ENCODE measurements at places on chromosomes 2 and 18.

DNA sequence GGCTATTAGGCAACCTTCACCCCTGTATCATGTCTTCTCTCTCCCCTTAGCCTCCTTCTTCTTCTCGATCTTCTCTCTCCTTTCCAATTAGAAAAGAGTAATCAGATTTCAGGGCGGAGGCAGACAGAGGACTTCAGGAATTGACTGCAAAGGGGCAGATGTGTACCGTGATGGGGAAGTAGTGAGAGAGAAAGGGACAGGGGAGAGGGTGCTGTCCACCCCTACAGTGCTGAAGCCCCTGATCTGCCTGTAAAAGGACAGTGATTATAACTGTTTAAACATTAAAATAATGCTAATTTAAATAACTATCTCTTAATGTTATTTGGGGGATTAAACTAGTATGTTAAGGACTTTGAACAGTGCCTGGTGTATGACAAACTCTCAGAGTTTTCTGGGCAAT is 178.5 kb downstream of the ACTR3 start:
- no peak for DNase-seq

DNA sequence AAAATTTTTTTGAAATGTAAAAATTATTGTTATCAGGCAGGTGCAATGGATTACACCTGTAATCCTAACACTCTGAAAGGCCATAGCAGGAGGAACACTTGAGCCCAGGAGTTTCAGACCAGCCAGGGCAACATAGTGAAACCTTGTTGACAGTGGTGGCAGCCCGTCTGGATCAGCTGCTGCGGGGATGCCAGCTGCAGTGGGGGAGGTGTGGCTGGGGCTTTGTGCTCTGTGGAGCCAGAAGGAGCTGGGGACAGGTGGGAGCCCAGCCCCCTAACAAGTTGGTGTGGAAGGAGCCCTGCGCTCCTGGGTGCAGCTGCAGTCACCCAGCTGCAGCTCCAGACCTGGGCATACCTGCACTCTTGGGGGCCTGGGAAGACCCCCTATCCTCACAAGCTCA is 182.4 kb upstream of the MC4R start:
- no peak for DNase-seq

DNA sequence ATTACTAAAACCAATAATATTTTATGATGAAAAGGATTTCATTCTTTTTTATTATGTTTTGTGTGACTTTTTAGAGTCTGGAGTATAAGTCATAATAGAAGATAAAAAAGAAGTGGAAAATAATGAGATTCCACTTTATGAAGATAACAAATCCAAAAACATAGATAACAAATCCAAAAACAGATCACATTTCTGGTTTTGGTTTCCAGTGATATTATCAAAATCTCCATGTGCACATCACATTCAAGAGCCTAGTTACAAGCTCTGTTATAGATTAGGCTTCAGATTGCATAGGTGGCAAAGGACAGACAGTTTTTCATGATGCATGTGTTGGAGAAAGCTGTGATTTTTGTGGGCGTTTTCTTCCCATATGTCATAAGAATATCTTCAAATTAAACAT is 648.2 kb downstream of the STK39 start:
- DNase-seq: no peak

DNA sequence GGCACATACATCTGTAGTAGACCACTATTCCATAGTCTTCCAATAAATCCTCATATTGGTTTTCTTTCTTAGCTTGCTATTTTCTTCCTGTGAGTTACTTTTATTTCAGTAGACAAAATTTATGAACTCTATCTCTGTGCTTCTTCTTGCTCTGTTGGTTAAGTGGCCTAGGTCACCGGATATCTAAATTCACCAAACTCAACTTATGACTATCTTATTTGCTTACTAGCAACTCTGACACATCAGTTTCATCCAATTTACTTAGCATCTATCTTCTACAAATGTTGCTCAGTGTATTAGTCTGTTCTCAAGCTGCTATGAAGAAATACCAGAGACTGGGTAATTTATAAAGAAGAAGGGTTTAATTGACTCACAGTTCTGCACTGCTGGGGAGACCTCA is 432.5 kb upstream of the FSIP2 start:
- no peak for DNase-seq

- DNase-seq: no peak
These were observed 36.0 kb upstream of the ASAP2 start for GRCh38 chr2:9170458-9171130.

DNA sequence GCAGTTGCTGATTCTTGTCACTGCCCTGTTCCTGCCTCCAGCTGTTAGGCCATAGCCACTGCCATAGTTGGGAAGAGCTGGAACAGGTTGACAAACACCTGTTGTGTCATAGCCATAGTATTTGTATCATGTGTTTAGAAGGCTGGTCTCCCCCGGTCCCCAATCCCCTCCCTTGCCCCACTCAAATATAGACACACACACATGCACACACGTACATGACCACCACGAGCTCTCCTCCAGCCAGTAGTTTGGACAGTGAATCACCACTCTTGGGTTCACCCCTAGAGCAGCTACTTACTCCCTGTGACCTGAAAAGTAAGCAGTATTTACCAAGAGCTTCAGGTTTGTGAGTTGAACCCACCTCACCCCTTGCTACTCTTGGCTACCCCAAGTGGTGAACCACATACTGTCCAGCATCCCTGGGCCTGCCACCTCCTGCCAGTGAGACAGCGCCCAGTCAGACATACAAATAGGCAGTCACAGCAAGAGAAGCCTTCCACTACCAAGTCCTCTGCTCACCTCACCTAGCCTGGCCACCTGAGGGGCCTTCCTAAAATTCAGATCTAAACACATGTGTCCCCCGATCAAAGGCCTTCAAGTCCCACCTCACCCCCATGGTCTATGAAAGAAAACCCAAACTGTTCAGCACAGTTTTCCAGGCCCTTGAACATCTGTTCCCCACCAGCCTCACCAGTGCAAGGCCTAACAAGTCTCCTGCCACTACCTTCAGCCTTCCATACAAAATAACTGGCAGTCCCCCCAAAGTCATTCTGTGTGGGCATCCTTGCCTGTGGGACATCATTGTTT is 7.1 kb downstream of the PCBP1 start:
- DNase-seq: no peak

DNA sequence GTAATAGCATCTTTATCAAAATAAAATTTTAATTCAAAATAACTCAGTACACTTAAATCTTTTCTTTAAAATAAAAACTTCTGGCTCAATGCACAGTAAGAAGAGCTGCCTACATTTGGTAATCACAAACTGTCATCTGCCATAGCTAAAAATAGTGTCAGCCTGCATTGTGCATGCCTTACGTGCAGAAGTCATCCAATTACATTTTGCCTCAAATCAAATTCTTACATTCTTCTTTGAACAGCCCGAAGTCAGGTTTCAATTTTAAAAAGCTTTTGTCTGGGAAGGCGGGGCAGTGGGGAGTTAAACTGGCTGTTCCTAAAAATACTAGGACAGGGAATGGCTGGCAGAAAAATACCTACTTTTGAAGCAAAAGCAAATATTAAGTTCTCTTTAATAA is 51.1 kb downstream of the RTN4 start:
- DNase-seq: no peak

DNA sequence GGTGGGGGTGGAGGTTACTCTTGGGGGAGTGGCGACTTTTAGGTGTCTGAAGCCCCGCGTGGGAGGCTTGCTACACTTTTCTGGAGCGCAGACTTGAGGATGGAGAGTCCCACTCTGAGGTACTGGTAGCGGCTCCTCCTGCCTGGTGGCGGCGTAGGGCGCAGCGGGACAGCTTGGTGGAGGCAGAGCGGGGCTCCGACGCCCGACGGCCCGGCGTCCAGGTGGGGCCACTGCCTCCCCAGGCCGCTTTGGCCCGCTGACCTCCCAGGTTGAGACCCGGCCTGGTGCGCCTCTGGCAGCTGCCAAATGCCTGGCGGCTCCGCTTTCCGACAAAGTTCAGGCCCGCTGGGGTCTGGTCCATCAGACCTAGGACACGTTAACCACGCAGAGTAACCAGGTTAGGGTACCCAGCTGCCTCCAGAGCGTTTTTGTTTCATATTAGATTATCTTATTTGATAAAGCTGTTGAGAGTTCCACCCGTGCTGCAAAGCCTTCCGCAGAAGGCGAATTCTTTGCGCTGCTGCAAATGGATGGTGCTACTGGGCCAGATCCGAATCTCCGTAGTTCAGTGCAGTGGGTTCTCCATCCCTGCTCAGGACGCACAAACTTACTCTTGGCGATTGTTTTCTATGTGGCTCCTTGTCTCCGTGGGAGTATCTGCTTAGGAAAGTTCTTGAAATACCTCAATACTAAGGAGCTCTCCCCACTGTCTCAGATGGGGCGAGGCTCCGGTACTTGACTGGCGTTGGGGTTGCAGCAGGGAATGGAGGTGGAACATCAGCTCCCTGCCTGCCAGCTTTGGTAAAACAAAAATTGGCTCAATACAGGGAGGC is 405.9 kb downstream of the XIRP2 start:
- no peak for DNase-seq

DNA sequence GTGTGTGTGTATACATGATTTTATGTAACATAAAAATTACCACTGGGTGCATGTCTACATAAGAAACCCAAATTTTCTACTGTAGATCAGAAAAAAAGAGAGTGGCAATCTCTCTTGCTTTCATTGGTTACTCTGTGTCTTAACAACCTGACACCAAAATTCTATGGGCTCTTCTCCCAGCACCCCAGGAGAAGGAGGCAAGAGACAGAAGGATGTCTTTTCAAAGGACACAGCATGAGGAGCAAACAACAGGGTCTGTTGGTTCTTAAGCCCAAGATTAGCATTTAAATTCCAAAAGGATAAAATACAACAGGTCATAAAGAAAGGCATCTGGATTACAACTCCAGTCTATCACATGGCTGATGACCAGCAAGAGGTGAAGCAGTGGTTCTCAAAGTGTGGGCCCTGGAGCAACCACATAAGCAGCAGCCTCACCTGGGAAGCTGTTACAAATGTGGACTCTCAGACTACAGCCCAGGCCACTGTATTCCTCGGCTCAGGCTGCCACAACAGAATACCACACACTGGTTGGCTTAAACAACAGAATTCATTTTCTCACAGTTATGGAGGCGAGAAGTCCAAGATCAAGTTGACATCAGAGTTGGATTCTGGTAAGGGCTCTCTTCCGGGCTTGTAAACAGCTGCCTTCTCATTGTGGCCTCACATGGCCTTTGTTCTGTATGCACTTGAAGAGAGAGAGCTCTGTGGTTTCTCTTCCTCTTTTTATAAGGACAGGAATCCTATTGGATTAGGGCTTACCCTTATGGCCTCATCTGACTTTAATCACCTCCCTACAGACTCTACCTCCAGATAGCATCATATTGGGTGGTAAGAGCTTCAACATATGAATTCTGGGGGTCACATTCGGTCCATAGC is 79.8 kb upstream of the RNF152 start:
- no peak for DNase-seq

DNA sequence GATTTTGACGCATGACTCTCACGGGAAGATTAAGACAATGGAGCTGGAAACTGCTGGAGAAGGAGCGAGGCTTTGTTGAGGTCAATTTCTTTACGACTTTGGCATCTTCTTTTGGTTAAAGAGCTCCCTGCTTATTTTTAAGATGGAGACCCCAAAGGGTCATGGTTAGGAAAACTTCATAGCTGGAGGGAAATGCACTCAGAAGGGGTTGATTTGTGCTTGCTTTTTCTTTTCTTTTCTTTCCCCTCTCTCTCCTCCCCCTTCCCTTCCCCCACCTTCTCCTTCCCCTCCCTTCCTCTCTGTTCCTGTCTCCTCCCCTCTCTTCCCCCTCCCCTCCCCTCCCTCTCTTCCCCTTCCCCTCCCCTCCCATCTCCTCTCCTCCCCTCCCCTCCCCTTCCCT is 79.0 kb downstream of the TNP1 start:
- DNase-seq: no peak

DNA sequence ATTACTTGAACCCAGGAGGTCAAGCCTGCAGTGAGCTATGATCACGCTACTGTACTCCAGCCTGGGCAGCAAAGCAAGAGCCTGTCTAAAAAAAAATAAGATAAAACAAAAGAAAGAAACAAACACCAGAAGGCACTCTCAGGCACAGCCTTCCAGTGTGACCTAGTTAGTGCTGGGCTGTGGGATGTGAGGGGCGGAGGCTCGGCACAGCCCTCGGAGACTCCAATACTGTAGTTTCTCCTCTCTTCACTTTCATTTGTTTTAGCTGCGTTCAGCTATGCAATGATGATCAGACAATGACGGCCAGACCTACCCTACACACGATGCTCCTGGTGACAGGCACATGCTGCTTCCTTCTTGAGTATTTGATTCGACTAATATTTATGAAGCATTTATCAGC is 127.7 kb downstream of the SOCS6 start:
- no peak for DNase-seq

GRCh38 chr2:237558961-237559641 is 7.3 kb upstream of the PRLH start:
- DNase-seq: no peak

DNA sequence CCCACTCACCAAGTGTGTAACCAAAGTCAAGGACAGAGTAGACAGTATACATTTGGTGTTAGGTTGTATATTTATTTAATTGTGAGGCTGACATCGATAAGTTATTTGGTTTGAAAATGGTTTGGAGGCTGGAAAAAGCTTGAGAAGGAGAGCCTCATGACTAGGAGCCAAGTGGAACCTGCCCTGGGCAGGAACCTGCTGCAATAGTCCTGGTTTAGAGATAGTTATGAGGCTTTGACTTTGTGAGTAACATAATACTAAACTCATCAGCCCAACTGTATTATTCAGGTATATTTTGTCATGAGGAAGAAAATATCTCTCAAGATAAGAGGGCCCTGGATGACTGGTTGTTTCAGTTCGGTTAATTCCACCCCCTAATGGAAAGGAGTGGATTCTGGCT is 234.3 kb upstream of the CYRIA start:
- DNase-seq: no peak

GRCh38 chr2:101873543-101873942 is 118.2 kb upstream of the IL1R2 start:
- DNase-seq: no peak

- no peak for DNase-seq
These were observed 86.7 kb downstream of the EPAS1 start for GRCh38 chr2:46383784-46384456.

GRCh38 chr2:153519257-153519875 is 40.8 kb upstream of the RPRM start:
- DNase-seq: peak; percentile 45

DNA sequence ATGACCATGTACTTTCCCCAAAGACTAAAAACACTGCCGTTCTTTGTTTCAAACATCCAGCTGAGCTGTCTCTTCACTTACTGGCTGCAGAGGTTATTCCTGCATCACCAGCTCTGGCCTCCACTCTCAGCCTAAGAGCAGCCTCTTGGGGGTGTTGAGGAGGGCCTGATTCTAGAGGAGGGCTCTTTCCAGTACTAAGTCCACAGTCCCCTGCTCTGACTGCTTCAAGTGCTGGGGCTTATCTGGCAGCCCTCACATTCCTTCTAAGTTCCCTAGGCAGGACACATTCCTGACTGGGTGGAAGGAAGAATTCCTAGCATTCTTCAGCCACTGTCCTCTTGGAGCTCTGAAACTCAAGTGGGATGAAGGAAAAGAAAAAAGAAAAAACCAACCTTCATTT is 32.9 kb upstream of the EHBP1 start:
- no peak for DNase-seq

GRCh38 chr2:84963692-84964405 is 7.1 kb upstream of the KCMF1 start:
- no peak for DNase-seq

- DNase-seq: no peak
These were observed 1.3 kb downstream of the TANC1 start for GRCh38 chr2:158969715-158970240.
